ENCODE measurements at places on chromosomes 7 and 10.

DNA sequence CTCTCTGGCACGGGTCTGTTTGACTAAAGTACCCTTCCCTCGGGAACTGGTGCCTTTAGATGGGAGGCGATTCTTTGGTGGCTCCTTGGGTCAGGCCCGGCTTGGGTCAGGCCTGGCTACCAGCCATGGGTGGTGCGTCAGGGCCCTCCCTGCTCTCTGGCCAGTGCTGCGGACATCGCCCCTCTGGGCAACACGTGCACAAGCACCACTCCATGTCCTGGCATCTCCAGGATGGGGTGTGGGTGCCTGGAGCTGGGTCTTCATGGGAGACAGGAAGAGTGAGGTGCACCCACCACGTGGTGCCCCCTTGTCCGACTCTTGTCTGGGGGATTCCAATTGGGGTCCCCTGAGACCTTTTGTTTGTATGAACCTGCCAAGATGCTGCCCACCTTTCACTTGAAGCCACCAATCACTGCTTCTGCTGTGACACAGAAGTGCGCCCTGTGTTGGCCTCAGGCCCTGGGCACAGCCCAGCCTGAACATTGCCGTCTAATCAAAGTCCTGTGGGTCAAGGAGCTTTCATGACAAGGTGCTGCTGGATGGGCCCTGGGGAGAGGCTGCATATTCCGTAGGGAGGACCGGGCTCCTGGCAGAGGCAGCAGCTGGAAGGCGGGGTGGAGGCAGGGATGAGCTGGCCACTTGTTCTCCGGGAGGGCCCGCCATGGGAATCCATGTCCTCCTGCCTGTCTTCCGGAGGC, 11.1 kb upstream of the PWWP2B start:
- DNase-seq, result no peak

- no peak for DNase-seq
Observed at GRCh38 chr7:131858611-131859010, 302.2 kb upstream of the PODXL start.

DNA sequence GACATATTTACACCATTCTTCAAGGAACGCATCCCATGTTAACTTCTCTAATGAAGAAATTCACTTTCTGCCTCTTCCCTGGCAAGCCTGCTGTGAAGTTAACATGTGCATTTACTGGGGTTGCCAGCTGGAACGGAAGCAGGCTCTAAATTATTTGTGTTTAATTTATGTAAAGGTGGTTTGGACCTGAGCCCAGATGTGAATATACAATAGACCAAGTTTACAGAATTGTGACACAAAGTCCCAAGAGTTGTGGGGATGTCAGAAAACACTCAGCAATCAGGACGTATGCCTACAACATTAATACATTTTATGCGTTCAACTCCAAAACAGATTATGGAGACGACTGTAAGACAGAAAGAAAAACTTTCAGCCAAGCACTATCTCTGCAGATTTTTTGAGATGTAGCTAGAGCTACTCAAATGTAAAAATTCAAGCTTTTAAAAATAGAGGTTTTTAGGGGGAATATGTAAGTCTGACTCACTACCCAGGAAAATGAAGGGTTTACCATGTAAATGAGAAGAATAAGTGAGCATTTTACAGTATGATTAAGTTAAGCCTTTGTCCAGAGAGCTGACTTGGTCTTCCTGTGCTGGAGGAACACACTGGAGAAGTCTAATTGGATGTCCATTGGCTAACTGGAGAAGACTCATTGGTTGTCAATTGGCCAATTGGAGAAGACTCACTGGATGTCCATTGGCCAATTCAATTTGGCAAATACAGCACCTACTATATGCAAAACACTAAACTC, 19.5 kb downstream of the NRP1 start:
- DNase-seq, result no peak

GRCh38 chr10:15225511-15225910, 57.0 kb upstream of the NMT2 start:
- no peak for DNase-seq

DNA sequence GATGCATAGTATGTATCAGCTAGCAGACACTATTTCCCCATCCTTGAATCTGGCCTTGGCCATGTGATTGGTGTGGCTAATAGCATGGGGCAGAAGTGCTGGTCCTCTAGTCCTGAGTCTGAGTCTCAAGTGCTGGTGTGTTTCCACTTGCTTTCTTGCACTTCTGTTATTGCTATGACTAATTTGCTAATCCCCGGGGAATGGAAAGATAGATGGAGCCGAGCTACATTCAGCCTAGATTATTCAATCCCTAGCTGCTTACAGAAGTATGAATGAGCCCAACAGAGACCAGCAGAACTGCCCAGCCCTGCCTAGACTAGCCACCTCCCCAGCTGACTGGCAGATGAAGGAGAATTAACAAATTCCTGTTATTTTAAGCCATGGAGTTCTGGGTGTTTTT, 53.2 kb upstream of the SYPL1 start:
- DNase-seq, result no peak

DNA sequence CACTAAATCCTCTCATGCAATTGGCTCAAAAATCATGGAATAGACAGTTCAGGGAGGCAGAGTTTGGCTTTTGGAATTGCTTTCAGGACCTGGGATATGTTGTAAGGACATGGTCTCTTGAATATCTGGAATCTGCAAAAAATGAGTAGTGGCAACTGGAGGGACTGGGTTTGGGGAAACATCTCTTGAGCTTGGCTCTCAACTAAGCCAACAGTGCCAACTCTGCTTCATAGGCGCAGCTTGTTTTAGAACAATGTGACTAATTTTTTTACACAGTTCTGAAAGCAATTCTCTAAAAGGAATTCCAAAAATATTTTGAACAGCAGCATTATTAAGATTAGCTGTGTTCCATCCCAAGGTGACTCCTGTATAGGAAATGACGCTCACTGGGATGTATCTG, 121.5 kb upstream of the DPP6 start:
- no peak for DNase-seq

- no peak for DNase-seq
Observed at GRCh38 chr7:85184599-85185423, 2.0 kb downstream of the SEMA3D start.

DNA sequence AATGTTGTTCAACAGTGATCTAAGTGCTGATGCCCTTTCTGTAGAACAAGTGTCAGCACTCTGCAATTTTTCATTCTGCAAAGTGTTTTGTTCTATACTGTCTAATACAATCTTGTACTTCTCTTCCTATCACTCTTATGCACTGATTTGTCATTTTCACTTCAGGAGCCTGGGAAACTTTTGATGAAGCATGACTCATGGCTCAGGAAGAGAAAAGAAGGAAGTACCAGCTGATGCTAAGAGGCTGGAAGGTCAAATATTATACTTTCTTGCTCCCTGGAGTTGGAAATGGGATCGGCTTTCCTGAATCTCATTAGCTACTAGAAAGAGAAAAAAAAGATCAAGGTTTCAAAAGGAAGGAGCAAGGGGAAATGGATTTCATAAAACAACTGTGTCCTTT, 45.8 kb downstream of the DGKI start:
- no peak for DNase-seq

GRCh38 chr10:114431414-114432135, 27.3 kb upstream of the AFAP1L2 start:
- DNase-seq, result no peak

DNA sequence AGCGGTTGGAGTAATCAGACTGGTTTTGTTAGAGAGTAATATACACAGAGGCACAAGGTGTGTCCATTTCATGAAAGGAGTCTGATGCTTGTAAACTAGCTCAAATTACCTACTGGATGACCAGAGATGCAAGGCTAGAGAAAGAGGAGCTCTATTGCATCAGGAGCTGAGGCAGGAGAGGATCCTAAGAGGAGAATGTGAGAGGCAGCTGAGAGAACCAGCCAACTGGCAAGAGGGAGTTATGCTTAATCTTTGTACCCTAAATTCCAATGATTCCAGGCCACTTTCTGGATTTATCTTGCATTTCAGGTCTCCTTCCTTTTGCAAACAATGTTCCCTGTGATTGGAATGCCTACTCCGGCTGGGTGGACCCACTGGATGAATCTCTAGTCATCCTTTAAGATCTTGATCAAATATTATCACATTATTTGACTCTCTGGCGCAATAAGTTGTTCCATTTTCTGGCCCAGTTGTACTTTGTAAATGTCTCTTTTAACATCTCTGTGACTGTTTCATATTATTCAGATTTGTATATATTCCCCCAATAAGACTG, 57.5 kb upstream of the PTPN12 start:
- DNase-seq, result no peak

GRCh38 chr10:943334-944033, 12.0 kb upstream of the LARP4B start:
- no peak for DNase-seq

DNA sequence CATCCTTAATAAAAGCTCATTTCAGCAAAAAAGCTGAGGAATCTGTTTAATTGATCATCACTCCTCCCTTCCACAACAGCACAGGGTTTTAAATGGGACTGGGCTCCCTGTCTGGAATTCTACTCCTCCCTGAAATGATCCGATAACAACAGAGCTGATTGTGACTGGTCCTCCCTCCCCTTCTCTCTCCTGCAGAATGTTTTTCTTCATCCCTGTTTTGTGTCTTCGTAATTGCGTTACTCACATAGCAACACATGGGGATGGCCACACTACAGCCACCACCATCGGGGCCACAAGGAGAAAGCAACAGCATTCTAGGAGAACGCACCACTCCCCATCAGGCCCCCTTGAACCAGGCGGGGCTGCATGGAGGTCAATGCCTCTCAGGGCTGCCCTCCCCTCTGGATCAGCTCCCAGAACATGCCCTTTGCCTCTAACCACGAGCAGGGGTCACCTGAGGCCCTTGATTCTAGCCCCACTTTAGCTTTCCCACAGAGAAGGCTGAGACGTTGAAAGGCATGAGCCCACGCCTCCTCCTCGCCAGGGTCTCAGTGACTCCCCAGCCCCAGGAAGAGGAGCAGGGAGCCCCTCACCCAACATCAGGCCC, 152.6 kb downstream of the PLXNA4 start:
- no peak for DNase-seq

GRCh38 chr7:135761751-135762488, 13.3 kb upstream of the FAM180A start:
- DNase-seq, result no peak

- no peak for DNase-seq
Observed at GRCh38 chr10:101061624-101062231, at the start of gene KAZALD1. Gene KAZALD1, plus strand, starts transcription at chr10:101061989. Its CDS starts 604 bp downstream, at chr10:101062593.

DNA sequence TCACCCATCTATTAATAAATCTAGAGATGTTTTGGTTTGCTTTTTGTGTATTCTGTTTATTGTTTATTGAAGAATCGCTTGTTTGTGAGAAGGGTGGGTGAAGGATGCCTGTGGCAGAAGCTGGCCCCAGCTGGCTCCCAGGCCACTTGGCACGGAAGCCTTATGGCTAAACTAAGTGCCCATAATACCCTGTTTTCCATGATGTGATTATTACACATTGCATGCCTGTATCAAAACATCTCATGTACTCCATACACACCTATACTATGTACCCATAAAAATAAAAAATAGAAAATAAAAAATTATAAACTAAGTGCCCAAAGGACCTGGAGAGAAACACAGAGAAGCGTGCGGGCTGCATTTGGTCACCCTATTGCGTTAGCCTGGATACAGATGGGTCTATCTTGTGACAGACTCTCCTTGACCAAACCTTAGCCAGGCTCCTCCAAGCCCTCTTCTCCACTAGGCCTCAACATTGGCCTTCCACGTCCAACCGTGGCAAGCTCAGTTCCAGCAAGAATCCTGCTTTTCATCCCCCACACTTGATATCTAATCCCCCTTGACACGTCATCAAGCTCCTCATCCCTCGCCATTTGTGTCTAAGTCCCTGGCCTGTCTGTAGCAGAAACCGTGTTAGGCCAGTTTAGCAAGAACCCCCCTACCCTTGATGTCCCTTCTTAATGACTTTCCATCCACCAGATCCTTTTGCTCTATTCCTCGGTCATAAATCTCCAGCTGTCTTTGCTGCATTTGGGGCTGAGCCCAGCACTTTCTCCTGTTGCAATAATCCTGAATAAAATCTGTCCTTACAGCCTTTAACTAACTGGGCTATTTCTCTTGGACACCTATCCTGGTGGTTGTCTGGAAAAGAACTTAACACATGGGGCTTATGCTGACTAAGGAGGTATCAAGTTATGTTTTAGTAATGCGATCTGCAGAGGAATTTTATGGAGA, 245.2 kb downstream of the TNS3 start:
- DNase-seq, result no peak

DNA sequence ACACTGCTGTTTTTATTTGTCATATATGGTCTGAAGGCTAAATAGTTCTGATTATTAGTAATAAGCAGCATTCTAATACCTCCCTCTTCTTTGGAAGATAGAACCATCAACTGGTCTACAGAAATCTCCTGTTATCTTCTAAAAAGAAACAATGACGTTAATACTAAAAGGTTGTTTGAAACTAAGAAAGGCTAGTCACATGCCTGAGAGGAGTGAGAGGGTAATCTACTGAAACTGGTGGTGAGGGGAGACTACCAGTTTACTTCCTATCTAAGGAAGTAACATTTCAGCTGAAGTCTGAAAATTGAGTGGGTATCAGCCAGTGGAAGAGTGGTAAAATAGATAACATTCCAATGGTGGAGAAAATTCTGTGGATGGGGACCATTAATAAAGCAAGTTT, 48.4 kb downstream of the FGFBP3 start:
- no peak for DNase-seq

DNA sequence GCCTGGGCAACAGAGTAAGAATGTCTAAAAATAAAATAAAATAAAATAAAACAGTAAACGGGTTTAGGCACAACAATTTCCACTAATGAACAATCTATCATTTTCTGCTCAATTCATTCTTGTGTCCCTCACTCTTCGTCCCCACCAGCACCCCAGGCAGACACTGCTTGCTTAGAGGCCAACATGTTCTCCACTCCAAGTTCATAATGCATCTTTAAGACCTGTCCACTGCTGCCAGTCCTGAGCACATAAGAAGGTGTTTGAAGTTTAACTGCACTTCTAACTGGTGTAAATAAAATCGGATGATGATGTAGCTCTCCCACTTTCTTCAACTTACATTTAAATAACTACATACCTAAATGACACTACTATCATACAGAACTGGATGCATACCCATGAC, 13.2 kb downstream of the PDLIM1 start:
- DNase-seq, result no peak

DNA sequence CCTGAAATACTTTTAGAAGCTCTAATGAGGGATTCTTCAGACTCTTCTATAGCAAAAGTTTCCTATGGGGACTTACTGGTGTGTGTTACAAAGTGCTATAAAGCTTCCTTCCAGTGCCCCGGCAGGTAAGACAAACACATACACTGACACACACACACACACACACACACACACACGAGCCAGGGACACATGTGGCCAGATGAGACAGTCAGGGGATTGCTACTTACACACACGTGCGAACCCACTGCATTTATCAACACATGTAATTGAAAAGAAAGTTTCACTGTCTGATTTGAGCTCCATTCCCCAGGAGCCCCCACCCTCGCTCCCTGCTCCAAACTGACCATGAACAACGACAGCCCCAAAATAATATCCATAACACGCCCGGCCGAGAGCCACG, 119.8 kb downstream of the PRPF18 start:
- no peak for DNase-seq

DNA sequence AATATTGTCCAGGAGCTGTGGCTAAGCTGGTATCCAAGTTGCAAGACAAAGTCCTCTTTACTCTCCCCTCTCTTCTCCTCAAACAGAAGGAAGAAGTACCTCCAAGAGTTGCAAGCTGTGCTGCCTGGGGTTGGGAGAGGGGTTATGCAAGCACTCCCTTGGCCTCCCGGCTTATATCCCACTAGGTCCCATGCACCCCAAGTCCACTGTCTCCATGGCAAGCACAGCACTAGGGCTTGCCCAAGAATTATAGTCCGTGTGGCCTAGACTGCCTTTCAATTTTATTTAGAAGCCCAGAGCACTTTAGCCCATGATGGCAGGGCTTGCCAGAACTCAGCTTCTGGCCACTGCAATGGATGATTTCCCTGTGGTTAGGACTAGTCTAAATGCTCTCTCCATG, 40.4 kb upstream of the TECTB start:
- DNase-seq, result no peak
